HFF-Myc (cell line): ENCODE measurements at places on chromosomes 3 and 15.

DNA sequence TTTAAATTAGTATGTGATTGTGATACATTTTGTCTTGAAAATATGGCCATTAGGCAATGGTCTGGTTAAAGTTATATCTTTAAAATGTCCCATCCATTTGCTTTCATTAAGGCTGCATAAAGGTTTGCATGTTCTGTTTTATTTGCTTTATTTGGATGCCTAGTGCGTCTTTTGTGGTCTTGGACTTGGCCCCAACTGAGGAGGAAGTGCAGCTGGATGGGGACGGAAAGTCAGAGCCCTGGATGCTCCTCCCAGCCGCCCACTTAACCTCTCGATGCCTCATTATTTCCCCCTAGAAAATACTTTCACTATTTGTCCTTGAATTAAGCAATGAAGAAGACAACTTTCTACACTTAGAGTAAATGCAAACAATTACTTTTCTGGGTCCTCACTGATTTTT, 898.2 kb downstream of the MCTP2 start:
- DNase-seq, result peak; percentile 4

- DNase-seq, result no peak
These were observed 27.2 kb upstream of the LMOD3 start for GRCh38 chr3:69149586-69149985.

- DNase-seq, result no peak
These were observed 26.2 kb downstream of the CRABP1 start for GRCh38 chr15:78366342-78366741.

DNA sequence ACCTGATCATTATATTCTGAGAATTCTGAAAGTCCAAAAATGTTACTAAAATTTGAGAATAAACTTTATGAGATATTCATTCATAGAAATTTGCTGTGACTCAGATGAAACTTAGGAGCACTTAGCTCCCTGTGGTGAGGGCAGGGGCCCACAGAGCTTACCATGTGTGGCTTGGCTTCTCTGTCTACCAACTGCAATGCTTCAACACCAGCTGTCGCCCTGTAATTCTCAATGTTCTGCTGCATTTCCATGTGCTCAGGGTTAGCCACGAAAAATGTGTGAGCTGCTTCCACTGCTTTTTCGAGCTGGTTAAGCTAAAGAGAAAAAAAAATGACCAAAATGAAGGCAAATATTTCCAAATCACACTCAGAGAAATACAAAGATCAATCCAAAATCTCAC, 125.6 kb downstream of the P3H2 start:
- DNase-seq, result no peak

DNA sequence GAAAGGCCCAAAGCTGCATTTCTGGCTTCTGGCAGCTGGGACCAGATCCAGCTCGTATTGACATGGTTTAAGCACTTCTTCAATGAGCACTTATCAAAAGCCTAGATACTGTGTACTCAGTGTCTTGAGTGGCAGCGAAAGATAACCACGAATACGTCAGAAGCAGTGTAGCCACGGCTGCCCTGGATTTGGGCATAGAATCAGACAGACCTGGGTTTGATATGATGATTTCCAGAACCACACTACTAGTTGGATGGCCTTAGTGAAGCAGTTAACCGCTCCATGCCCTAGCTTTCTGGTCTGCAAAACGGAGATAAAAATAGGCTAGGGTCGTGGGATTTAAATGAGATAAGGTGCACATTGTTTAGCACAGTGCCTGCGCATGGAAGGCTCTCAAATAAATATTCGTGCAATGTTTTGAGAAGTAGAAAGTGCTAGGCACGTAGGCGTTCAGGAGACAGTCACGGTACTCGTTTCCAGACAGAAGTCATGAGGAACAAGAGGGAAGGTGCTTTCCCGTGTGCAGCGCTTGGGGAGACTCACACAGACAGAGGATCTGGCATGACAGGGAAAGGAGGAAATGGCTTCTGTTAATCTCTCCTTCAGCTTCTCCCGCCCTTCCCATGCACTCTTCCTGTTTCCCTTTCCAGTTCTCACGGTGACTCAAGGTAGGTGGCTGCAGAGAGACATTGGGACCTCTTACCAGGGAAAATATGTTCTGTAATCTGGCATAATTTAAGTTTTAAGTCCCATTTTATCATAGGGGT, 70.3 kb downstream of the CCNL1 start:
- no peak for DNase-seq

DNA sequence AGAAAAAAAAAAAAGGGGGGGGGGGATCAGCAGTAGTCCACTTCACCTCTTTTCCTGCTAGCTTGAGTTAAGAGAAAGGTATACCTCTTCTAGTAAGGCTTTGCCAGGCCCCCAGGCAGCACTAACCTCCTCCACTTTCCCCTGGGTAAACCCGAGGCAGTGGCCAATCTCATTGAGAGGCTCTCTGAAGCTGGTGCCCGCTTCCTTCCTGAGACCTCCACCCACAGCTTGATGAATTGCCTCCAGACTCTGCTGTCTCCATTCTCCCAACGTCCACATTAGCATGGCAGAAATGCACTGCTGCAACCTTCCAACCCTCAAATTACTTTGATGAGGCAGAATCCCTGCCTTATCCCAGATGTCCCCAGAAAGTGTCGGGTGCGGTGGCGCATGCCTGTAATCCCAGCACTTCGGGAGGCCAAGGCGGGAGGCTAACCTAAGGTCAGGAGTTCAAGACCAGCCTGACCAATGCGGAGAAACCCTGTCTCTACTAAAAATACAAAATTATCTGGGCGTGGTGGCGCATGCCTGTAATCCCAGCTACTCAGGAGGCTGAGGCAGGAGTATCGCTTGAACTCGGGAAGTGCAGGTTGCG, 15.3 kb downstream of the RLBP1 start:
- no peak for DNase-seq
